ENCODE measurements at places on chromosomes 3 and 15.
A peak's percentile ranks its signal among the peaks of the same experiment; 100 is the strongest.

DNA sequence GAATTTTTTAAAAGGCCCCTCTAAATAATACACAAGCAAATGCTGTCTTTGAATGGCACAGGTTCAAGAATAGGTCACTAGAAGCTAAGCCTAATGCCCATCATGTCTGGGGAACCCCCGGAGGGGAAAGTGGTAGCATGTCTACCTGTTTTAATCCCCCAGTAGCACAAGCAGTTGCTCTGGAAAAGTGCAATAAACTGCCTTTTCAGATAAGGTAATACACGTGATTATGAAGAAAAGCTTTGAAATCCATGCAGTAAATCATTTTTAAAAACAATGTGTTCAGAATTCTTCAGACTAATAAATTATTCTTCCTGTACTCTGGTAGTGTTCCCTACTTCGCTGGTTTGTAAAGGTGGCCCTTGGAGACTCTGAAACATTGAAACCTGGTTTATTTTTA, 922.2 kb downstream of the ROBO1 start:
- no peak for DNase-seq

DNA sequence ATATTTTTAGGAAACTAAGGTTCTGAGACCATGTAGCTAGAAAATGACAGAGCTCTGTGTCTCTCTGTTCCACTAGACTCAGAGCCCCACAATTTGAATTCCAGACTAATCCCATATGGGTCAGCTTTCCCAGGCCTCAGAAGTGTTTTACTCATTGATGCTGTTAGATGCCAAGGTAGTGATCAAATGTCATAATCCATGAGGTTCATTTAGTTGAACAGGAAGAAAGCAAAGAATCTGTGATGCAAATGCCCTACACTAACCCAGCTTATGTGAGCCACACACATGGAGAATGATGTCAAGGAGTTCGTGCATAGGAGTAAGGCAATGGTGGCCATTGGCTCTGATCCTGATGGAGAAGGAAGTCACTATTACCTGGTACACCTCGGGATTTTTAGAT, 363.4 kb upstream of the RARB start:
- no peak for DNase-seq

GRCh38 chr3:67011414-67012131, 13.5 kb downstream of the KBTBD8 start:
- DNase-seq, result no peak

DNA sequence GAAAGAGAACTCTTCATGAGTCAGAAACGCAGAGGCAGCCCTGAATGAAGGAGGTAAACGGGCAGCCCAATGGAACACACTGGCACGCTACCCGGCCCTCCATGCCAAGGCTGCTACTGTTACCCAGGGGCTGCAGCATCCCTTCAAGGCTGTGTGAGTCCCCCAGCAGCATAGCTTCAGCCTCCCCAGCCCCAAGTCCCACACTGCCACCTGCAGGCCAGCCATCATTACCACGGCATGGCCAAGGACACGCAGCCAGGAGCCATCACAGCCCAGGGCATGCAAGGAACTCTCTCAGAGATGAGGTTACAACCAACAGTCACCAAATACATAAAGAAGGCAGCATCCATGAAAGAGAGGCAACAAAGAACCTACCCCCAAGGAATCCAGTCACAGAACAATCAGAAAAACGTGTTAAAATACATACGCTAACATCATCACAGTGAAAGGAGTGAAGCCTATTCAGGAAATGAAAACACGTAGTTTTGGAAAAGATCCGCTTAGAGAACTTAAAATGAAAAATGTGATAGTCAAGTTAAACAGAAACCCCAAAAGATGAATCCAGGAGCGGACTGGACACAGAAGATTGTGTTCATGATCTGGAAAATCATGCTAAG, 22.4 kb downstream of the PLA2G4F start:
- DNase-seq, result peak; percentile 46

- DNase-seq, result no peak
Measured at GRCh38 chr15:63238796-63239195, 38.6 kb upstream of the APH1B start.

- DNase-seq, result peak; percentile 54
Measured at GRCh38 chr3:64187065-64187959, 38.0 kb downstream of the PRICKLE2 start.

- no peak for DNase-seq
Measured at GRCh38 chr15:88657326-88658069, 18.7 kb downstream of the ISG20 start.

- no peak for DNase-seq
Measured at GRCh38 chr3:100087198-100087597, 27.1 kb downstream of the FILIP1L start.

DNA sequence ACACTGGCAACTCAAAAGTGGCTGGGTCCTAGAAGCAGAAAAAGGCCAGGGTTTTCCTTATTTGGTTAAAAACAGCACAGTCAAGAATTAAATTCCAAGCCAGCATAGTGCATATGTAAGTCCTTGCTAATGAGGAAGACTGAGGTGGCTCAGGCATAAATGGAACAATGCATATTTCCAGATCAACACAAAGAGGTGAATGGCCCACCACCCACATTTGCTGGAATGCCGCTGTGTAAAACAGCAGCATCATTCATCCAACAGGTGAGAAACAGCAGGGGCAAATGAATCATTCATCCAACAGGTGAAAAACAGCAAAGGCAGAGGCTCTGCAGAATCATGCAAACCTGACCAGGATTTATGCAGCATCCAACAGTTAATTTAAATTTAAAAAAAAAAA, 32.9 kb downstream of the GPR176 start:
- DNase-seq, result no peak

DNA sequence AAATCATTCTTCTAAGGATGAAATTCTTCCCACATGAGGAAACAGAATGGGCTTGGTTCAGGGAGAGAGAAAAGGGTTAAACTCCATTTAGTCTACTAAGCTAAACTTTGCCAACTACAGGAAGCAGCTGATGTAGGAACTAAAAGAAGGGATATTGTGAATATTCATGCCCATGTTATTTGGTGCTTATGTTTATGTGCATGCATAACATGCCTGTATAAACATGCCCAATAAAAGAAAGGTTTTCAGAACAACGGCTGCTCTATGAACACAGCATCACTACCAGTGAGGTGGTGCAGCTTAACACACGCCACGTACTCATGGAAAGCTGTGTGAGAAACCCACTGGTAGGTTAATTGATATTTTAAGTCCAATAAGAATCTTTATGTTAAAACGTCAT, 59.4 kb upstream of the VGLL4 start:
- no peak for DNase-seq

- DNase-seq, result no peak
Measured at GRCh38 chr15:76439542-76439941, 103.0 kb downstream of the ISL2 start.

GRCh38 chr15:88014454-88015160, 241.9 kb downstream of the NTRK3 start:
- no peak for DNase-seq

DNA sequence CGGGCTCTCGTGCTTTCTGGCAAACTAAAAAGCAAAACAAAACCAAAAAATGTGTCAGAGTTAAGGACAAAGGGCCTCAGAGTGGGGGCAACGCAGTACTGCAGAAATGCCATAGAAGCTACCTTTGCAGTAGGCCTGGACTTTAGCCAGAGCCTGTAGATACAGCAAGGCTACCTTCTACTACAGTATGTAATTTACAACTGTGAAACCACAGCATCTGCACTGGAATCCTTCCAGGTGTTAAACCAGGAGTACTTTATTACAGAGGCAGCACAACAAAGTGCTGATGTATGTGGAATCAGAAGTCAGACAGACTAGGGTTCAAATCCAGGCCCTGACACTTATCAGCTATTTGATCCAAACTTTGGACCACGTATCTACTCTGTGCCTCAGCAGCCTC, 34.9 kb downstream of the RUBCN start:
- DNase-seq, result no peak

GRCh38 chr15:42032376-42033213, 11.8 kb upstream of the PLA2G4E start:
- DNase-seq, result no peak

DNA sequence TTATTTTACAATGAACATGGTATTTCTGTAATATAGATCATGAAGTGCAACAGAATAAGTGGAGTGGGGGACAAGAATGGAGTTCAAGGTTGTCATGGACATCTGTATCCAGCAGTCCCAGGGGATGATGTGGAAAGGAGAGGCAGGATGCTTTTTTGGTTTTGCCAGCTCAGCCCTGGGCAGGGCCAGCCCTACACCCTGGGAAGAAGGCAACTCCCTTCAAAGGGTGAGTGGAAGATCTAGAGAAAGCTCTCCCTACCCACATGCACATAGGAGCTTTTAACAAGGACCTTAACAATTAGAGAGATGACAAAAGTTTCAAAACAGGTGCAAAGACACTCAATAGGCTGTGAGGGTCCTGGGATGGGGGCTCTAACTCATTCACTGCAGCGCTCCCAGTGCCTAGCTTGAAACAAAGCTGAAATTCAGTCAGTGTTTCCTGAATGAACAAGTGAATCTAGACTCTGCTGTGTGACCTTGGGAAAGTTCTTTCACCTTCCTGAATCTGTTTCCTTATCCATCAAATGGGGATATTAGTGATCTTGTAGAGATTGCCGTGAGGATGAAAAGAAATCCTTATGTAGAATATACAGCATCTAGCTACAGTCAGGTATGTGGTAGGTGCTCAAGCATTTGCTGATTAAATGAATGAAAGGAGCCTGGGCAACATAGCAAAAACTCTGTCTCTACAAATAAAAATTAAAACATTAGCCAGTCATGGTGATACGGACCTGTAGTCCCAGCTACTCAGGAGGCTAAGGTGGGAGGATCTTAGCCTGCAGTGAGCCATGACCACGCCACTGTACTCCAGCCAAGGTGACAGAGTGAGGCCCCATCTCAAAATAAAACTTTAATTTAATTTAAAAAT, 14.3 kb downstream of the BHLHE40 start:
- DNase-seq, result no peak
